Stimulated activated CD8-positive, alpha-beta memory T cell treated with anti-CD3 and anti-CD28 coated beads, Interleukin-4, amount 100 ng/mL, for 4 hours (primary cell): ENCODE measurements at places on chromosomes 1 and 21.

DNA sequence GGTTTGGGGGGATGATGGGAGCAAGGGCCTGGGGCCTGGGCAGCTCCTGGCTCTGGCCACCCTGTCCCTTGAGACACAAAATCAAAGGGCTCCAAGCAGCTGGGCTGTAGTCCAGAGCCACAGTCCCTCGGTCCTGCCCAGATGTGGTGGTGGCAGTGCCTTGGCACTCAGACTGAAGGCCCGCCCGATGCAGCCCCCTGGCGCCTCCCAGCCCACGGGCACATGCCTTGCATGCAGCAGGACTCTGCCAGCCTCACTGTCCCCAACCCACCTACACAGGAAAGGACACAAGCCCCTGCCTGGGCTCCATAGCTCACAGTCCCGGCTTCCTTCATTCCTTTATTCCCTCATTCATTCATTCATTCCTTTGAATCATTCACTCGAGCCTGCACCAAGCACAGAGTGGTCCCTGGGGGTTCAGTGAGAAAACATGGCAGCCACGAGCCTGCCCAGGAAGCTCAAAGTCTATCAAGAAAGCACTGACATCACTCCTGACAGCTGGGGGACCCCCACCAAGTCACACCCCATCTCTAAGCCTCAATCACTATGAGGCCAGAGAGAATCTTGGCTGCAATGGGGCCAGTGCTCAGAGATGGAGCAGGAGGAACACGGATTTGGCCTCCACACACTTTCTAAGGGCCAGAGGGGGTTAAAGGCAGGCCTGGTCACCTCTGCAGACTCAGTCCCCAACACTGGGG lies 5.8 kb downstream of the SDC3 start:
- DNase-seq = no peak

DNA sequence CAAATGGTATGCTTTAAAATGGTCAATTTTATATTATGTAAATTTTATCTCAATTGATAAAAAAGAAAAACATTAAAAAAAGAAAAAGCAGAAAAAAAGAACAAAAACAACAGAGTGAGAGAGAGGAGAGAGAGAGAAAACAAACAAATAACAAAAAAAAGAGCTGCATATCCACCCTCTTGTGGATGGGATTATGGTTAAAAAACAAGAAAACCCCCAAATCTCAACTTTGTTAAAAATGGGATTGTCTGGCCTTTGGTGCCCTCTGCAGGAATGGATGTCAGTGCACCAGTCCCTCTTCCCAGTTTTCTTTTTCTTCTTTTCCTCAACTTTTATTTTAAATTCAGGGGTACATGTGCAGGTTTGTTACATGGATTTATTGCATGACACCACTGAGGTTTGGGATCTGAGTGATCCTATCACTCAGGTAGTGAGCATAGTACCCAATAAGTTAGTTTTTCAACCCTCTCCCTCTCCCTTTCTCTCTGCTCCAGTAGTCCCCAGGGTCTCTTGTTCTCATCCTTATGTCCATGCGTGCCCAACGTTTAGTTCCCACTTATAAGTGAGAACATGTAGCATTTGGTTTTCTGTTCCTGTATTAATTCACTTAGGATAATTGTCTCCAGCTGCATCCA lies 28.1 kb downstream of the RNF187 start:
- DNase-seq = no peak

DNA sequence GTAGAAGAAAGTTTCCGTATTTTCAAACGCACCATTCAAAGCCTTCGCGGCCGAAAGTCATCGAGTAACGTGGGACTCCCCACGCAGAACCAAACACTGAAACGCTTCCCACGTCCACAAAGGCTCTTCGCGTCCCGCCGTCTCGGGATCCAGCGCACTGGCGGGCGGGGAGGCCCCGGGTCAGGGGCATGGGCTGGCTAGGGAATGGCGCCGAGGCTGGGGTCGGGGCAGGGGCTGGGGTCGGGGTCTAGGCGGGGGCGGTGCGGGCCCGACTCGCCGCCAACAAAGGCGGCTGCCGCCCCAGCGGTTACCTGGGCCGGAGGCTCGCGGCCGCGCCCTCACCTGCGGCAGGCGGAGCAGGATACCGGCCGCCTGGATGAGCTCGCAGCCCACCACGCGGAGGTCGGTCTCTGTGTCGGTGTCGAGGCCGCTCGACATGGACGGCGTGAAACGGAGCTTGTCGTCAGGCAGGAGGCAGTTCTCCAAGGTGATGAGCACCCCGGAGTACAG lies 403 bp downstream of the CCNL2 start:
- no peak for DNase-seq

- no peak for DNase-seq
These were observed 10.6 kb downstream of the PGBD5 start for GRCh38 chr1:230415405-230416132.

DNA sequence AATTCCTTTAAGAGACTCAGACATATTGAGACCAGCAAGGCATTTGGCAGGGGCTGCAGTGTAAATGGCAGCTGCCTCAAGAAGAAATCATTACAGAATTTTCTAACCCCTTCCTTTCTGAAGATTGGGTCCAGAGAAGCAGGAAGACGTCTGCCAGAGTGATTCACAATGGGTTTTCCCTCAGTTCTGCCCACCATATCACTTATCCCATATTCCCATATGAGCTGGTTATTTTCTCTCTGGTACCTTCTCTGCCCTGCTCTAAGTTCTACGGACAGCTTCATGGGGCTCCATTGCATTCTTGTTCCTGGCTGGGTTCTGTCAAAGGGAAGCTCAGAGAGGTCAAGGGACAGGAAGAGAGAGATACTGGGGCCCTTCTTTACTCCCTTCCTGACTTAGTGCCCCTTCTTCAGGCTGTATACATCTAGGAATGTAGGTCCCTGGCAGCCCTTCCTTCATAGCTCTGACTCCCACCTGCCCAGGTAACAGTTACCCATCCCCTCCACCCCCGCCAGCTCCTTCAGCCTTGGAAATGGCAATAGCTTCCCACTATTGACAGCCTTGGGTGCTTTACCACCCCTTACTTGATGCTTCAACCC lies 420.6 kb upstream of the DAB1 start:
- DNase-seq = no peak

GRCh38 chr21:39004634-39005501 lies 178.4 kb downstream of the PSMG1 start:
- no peak for DNase-seq

DNA sequence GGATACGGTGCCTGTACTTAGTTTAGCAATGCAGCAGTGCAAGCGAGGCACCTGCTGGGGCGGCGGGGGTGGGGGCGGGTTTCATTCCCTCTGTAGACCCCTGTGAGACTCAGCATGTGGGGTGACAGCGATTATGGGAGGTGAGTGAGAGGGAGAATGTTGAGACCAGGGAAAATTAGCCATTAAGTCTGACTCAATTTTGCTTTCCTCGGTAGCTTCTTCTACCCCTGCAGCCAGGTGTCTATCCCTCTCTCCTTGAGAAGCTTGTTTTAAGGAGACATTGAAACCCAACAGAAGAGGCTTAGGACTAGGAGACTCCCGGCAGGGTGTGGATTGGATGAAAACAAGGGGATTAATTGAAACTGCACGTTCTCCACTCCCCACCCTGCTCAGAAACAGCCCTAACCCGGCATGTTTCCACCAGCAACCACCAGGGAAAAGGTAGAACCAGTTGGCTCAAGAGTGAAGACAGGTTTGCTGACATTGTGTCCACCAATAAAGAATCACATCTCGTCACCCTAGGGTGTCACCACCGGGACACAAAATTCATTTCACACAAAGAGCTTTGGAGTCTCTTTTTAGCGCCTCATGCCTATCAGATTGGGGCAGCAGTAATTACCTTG lies 20.6 kb upstream of the ATF3 start:
- DNase-seq = no peak

- DNase-seq = no peak
These were observed 45.7 kb upstream of the PLPPR4 start for GRCh38 chr1:99218572-99218971.

DNA sequence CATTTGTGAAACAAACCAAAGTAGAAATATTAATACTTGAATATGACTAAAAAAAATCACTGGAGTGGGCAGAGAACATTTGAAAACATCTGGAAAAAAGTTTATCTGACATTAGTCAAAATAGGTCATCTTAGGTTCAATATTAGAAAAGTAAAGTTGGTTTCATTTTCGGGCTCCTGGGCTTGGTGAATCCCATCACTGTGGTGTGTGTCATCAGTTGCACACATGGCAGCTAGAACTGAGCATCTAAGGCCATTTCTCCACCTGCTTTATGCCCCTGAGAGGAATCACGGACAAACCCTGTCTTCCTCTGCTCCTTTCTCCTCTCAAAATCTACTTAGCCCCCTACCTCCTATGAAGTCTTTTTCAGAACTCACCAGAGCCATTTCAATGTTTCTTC lies 5.4 kb downstream of the HSD11B1 start:
- DNase-seq = no peak

GRCh38 chr1:164783778-164784555 lies 225.0 kb downstream of the PBX1 start:
- DNase-seq = no peak

DNA sequence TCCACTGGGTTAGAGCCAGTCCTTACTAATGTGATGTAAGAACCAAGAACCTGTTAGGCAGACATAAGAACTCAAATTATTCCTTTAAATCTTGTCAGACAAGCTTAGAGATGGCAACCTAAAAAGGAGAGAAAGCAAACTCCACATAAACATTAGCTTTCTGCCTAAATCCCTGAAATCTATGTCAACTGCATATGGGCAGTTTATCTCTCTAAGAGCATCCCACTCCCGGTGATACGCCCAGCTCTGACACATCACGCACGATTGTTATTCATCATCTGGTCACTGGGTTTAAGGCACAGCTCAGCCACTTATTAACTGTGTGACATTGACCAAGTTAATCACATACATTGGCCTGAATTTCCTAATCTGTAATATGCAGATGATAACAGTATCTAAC lies 323.7 kb downstream of the HHIPL2 start:
- no peak for DNase-seq

DNA sequence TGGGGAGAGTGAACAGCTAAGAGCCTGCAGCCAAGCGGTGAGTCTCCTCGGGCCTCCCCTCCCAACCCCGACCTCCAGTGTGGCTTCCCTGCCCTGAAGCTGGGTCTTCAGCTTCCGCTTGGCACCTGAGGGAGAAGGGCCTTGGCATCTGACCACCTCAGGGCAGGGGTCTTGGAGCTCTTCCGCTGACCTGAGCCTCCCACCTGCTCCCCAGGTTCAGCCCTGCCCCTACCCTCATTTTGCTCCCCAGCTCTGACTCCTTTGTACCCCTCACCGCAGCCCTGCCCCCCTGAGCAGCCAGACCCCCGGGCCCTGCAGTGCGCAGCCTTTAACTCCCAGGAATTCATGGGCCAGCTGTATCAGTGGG lies 4.9 kb downstream of the ADAMTSL4 start:
- no peak for DNase-seq

DNA sequence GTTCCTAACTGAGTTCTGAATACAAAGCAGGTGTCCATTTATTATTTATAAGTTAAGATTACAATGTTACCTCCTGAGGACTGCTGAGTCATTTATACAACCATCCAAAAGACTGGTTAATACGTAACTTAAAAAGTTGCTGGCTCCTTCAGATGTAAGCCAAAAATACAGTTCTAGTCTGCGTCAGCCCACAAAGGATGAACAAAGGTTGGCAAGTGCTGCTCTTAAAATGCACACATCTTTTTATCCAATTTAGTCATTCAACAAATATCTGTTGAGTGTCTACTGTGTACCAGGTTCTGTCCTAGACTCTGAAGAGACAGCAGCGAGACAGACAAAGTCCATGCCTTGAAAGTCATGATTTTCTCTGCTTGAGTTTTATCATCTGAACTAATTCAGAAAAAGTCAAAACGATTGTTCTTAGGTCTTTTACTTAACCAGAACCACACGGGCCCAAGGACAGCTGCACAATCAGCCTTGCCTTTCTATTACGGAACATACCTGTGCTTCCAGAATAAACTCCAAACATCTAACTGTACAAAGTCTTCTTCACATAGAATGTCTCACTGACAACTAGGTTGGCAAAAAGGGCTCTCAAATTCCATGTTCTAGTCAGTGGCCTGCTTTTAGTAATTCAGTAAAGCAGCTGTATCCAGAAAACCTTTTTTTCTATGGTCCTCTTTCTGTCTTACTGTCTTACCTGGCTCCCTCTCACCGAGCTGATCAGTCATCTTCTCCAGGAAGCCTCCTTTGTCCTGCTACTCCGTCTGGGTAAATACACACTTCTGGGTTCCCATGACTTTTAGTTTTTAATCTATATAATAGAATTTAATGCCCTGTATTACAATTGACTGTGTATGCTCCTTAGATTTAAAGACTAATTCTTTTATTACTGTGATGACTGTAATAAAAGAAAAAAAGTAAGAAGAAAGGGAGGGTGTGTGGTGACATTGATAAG lies 15.5 kb upstream of the CNN3 start:
- DNase-seq = no peak

- DNase-seq = no peak
These were observed 87.7 kb upstream of the POU3F1 start for GRCh38 chr1:38134294-38134755.

- no peak for DNase-seq
These were observed 11.4 kb downstream of the NEK7 start for GRCh38 chr1:198168227-198168626.

DNA sequence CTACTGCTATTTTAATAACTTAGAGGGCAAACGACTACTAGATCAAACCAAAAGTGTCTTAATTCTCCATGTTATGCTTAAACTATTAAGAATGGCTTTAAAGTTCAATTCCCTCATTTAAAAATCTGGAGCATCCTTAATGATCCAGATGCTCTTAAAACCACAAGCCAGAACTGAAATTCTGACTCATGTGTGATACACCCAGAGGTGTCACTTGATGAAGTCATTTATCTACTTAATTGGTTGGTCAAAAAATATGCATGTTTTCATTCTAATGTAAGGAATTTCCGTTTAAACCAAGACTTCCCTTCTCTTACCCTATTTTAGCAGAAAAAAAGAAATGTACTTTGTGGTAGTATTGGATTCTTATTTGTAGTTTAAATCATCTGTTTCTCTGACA lies 1261.2 kb upstream of the B3GALT2 start:
- no peak for DNase-seq

DNA sequence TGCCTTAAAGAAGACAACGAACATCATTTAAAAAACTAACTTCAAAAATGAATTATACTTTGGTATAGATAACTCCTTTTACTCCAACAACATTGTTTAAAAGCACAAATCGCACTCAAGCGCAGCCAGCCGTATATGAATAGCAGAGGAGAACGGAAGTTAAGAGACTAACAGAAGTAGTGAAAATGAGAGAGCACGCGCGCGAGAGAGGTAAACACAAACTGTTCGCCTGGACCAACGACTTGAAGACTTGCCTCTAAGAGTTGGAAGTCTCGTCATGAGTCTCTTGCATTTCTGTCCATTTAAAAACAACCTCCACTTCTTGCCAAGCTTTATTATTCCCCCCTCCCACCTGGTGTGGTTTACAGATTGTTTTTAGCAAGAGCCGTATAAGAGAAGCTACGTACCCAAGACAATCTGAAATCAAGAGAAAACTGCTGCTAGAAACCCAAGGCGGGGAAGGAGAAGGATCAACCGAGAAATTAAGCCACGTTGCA lies 479 bp downstream of the SELENOF start:
- no peak for DNase-seq
